ENCODE measurements at places on chromosomes 3 and 15.

GRCh38 chr15:39792025-39792843, 9.6 kb upstream of the FSIP1 start:
- no peak for DNase-seq

GRCh38 chr3:169199283-169199682, 464.2 kb downstream of the MECOM start:
- no peak for DNase-seq

DNA sequence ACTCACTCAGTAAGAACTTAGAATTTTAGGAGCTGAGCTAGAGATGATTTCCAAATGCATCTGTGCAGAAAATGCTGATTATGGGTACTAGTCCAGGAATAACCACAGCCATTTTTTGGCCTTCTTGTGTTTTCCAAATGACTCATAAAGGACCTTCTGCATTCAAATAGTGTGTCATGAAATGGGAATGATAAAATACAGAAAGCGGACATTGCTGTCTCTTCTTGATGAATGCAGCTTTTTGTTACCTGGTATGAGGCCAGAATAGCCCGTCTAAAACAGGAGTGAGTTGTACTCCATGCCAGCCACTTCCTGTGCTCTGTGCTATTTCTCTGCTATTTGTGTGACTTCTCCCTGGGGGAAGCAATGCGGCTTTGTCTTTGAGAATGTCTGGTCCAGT, 20.5 kb upstream of the FRMD5 start:
- DNase-seq, result no peak

GRCh38 chr3:124360155-124360554, 368.2 kb upstream of the ROPN1 start:
- DNase-seq, result no peak

DNA sequence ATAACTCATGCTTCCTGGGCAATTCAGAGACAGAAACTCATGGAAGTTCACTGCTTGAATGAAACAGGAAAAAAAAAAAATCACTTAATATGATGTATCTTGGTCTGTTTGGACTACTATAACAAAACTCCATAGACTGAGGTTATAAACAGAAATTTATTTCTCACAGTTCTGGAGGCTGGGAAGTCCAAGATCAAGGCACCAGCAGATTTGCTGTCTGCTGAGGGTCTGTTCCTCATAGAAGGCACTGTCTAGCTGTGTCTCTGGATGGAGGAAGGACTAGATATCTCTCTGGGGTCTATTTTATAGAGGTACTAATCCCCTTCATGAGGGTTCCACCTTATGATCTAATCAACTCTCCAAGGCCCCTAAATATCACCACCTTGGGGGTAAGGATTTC, 119.3 kb downstream of the IGF2BP2 start:
- DNase-seq, result no peak

DNA sequence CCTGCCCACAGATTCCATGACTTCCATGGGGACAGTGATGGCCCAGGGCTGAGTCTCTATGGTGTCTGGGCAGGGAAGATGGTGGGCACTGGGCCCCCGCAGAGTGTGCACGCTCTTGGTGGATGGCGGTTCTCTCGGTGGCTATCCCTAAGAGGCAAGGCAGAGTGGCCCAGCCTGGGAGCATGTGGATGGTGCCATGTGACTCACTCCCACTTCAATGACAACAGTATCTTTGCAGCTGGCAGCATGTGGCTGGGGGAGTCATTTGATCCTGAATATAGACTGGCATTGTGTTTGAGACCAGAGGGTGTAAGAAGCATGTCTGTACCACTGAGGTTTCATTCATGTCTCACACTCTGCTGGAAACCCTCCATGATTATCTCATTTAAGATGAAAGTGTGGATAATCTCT, 101.2 kb downstream of the CORO2B start:
- no peak for DNase-seq

DNA sequence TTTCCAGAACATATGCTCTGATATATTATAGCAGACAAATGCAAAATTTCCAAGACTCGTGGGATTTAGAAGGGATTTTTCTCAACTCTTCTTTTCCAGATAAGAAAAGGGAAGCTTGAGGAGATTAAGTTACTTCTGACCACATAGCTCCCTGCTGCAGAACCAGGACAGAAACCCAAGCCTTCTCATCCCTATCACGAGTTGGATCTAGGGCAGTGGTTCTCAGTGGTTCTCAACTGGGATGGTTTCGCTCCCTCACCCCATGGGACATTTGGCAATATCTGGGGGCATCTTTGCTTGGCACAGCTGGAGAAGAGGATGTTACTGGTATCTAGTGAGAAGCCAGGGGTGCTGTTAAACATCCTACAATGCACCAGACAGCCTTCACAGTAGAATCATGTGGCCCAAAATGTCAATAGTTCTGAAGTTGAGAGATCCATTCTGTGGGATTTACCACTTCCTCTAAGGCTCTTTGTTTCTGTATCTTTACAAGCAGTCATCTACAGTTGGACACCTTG, 64.2 kb downstream of the LIPC start:
- DNase-seq, result no peak

- DNase-seq, result no peak
Measured at GRCh38 chr15:70190965-70191364, 93.2 kb upstream of the TLE3 start.

DNA sequence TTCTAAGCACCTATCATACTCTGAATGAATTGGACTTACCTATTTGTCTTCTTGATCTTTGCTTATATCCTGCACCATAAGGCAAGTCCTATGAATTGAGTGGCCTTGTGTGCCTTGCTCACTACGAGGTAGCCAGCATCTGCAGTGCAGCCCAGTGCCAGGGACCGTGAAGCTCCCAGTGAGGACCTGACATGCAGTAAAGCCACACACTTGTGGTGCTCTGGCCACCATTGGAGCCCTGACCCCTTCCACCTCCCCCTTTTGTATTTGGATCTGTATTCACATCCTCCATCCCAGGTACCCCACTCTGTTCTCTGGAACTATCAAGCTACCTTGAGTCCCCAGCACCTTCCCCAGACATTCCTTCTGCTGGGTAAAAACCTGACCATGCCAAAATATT, 52.1 kb downstream of the BSN start:
- DNase-seq, result no peak

GRCh38 chr3:142875583-142876207, 13.2 kb downstream of the PCOLCE2 start:
- no peak for DNase-seq

DNA sequence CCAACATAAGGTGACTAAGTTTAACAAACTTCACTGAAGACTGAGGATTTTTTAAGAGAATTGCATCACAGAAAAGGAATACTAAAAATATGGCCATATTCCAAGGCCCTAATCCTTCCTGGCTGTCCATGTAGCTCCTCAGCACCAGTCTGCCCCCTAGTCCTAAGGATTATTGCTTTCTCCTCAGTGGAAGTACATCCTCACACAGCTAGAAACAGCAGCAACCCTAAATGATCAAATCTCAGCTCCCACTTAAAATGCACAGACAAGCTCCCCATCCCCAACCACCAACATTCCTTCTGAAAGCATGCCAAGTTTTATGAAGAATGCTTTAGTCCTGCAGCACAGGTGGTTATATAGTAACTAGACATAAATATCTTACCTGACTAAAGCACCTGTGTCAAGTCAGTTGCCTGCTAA, 14.7 kb downstream of the ST3GAL6 start:
- DNase-seq, result no peak

- no peak for DNase-seq
Measured at GRCh38 chr3:129636082-129636481, 29.6 kb upstream of the PLXND1 start.

- no peak for DNase-seq
Measured at GRCh38 chr3:64093825-64094712, 70.8 kb upstream of the PSMD6 start.

DNA sequence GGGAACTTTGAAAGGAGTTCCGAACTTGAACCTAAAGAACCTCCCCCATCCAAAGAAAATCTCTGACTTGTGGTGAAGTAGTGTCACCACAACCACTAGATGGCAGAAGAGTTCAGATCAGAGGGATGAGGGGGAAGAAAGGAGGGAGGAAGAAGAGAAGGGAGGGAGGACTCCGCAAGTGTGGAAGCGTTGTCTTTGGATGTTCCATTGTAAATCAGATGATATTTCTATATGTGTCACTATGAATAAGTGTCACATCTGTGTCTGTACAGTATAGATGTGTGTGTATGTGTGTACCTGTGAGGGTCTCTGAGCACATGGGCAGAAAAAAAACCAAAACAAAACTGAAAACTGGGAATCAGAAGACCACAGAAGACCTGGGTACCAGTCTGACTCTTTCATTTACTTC, 16.9 kb downstream of the SLC24A1 start:
- no peak for DNase-seq

GRCh38 chr15:39317225-39317624, 263.7 kb upstream of the THBS1 start:
- no peak for DNase-seq

- DNase-seq, result no peak
Measured at GRCh38 chr3:71466483-71466882, 117.0 kb downstream of the FOXP1 start.

DNA sequence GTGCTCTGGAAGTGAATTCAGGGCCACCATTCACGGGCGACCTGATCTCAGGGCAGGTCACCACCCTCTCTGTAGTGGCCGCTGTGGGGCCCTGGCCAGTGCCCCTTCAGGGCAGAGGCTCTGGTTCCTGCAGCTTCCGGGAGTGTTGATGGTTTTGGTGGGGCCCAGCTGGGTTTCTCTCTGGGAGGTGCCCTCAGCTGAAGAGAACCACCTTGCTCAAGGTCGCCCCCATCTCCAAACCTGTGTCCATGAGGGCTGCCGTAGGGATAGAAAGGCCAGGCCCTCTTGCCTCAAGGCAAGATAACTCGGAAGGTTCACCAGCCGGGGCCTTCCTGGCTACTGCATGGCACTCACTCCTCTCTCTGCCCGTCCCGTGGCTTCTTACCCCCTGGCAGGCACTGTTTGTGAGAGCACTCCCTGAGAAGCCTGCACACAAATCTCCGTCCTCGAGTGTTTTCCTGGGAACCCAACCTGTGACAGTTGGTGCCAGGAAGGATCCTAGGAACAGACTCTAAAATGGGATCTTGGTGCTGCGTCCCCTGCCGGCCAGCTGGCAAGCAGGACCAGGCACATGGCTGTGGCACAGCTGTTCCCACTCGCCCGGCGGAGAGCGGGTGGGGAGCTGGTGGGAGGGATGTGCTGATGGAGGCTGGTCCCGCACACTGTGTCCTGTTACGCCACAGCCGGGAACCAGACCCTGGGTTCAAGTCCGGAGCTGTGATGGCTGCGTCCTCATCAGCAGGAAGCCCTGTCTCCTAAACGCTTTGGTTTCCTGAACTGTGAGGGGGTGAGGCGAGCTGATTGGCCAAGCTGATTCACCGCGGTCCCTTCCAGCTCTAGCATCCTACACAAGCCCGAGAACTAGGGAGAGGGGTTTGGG, 23.2 kb upstream of the PIGZ start:
- no peak for DNase-seq

- no peak for DNase-seq
Measured at GRCh38 chr3:129052675-129053074, 7.9 kb upstream of the GP9 start.

- no peak for DNase-seq
Measured at GRCh38 chr15:65835447-65835846, 33.8 kb upstream of the RAB11A start.

GRCh38 chr3:30597131-30597768, 9.2 kb upstream of the TGFBR2 start:
- no peak for DNase-seq

Measured in stimulated activated CD4-positive, alpha-beta T cell treated with anti-CD3 and anti-CD28 coated beads, Interleukin-12 subunit alpha, Interleukin-12 subunit beta, amount 100 ng/mL, for 24 hours (primary cell).